ENCODE measurements at places on chromosomes 7 and 10. TPM values are rescaled to one million over a fixed set of nuclear protein-coding genes. Genes with fewer than 3 reads are reported as not detected.

The SPDYE8 gene
- total RNA-seq, result not detected

The CCDC146 gene
- 0.18 TPM for total RNA-seq

GRCh38 chr7:106075937-106076336 is 36.2 kb downstream of the SYPL1 start:
- H3K27ac ChIP-seq, result no peak overlapping the region
- H3K36me3 ChIP-seq, result no peaks in the 10 kb centered on the region
- DNase-seq, result no peak

- no peaks in the 10 kb centered on the region for H3K4me1 ChIP-seq
- no peak overlapping the region for H3K4me3 ChIP-seq
- DNase-seq, result no peak
- no peaks in the 10 kb centered on the region for H3K27me3 ChIP-seq
Observed at GRCh38 chr10:17179002-17179401, 22.5 kb downstream of the TRDMT1 start.

DNA sequence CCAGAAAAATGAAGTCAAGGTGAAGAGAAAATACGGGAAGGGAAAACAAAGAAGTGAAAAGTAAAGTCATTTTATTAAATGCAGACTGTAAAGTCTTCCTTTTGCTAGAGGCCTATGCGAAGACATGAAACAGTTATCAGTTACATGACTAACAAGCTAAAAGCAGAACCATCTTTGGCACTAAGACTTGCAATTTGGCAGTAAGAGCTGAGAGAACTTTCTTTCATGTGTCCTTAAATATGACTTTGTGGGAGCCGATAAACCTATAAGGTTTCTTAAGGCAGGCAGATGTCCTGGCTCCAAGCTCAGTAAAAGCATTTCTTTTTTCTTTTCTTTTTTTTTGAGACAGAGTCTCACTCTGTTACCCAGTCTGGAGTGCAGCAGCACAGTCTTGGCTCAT is 10.4 kb downstream of the ANLN start:
- no peak overlapping the region for H3K27ac ChIP-seq
- H3K27me3 ChIP-seq, result no peaks in the 10 kb centered on the region

- H3K27ac ChIP-seq, result no peak overlapping the region
- H3K27me3 ChIP-seq, result no peaks in the 10 kb centered on the region
- peaks cover 33% of the 10 kb centered on the region for H3K4me1 ChIP-seq
- H3K36me3 ChIP-seq, result no peaks in the 10 kb centered on the region
- H3K4me3 ChIP-seq, result peak overlapping the region; percentile 73
- no peak for DNase-seq
Observed at GRCh38 chr10:74824184-74824899, 2.1 kb upstream of the KAT6B start.

DNA sequence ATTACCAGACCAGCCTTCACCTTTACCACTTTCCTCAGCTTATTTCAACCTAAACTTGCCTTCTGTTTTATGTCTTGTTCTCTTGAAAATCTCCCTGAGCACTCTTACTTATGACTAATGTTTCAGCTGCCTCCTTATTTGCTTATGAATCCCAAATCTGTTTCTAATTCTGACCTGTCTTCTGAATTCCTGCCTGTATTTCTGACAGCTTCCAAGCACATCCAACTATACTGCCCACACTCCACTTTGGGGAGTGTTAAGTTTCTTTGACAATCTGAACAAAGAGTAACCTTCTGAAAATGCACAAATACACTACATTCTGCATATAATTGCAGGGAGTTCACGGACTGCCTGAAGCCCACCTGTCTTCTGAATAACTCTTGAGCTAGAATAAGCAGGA is 48.7 kb downstream of the ARMC3 start:
- H3K4me3 ChIP-seq, result no peak overlapping the region
- no peak overlapping the region for H3K27ac ChIP-seq
- H3K36me3 ChIP-seq, result no peaks in the 10 kb centered on the region

DNA sequence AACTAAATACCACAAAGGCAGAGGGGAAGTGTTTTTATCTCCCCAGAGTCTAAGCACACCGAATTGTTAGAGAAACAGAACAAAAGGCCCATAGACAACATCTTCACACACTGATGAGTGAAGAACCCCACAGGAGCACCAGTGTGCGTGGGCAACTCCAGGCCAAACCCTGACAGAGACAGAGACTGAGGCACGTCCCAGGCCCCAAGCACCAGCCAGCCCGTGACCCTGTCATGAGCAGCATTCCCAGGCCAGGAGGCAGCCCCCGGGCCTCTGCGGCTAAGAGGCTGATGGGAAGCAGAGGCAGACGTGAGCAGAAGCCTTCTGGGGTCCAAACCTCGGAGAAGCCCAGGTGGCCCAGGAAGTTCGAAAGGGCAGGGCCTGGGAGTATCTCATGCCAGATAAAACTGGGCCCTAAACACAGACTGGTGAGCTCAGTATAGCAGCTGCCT is 184.4 kb downstream of the TCERG1L start:
- H3K4me3 ChIP-seq, result no peak overlapping the region
- H3K4me1 ChIP-seq, result no peaks in the 10 kb centered on the region
- H3K36me3 ChIP-seq, result no peaks in the 10 kb centered on the region
- DNase-seq, result no peak

DNA sequence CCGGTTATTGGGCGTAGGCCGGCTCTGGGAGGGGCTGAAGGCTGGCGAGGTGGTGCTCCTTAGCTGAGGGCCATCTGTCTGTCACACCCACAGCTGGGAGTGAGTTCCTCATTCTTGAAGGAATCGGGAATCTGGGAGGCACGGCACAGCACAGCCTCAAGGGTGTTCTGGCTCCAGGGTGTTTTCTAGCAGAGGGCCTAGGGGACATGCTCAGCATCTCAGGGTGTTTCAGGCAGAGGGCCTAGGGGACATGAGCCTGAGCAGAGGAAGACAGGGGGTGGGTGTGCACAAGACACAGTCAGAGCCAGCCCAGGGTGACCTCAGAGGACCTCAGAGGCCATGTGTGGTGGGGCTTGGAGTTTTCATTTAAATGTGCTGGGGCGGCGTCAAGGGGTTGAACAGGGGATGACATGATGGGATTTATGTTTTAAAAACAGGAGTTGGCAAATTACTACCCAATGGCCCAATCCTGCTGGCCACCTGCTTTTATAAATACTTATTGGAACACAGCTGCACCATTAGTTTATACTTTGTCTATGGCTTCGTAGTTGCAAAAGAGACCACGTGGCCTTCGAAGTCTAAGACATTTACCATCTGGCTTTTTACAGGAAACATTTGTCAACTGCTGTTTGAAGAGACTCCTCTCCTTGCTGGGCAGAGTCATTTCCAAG is 121.6 kb downstream of the PRKAG2 start:
- no peak for DNase-seq
- no peak overlapping the region for H3K4me3 ChIP-seq
- H3K27me3 ChIP-seq, result peaks cover 29% of the 10 kb centered on the region
- H3K27ac ChIP-seq, result no peak overlapping the region

DNA sequence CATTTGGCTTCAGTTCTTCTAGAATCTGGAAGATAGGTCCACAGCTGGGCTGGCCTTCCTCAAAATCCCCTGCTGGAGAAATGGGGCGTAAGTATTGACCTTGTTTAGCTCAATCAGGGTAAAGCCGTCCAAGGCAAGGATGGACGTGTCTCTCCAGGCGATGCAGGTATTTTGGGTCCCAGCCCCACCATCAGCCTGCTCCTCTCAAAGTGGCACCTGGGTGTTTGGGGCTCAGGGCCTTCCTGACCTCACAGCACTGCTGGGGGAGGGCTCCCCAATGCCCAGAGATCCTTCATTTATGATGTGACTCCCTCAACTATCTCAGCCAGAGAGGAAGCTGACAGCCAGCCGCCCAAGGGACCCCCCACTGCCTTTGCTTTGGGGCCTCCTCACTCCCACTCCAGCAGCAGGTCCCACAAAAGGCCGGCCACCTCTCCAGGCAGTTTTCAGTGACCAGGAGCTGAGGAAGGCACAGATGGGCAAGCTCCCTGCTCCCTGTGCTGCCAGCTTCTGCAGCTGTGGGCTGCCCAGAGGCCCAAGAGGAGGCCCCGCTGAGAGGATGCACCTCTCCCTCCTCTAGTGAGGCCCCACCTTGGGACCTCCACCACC is 140.0 kb upstream of the TCERG1L start:
- H3K4me3 ChIP-seq, result no peak overlapping the region
- peaks cover 11% of the 10 kb centered on the region for H3K27me3 ChIP-seq
- H3K4me1 ChIP-seq, result peaks cover 10% of the 10 kb centered on the region
- DNase-seq, result no peak
- no peaks in the 10 kb centered on the region for H3K36me3 ChIP-seq

GRCh38 chr7:140688341-140688740 is 8.2 kb upstream of the NDUFB2 start:
- no peaks in the 10 kb centered on the region for H3K4me1 ChIP-seq
- DNase-seq, result no peak
- no peaks in the 10 kb centered on the region for H3K36me3 ChIP-seq
- H3K27me3 ChIP-seq, result no peaks in the 10 kb centered on the region
- no peak overlapping the region for H3K4me3 ChIP-seq
- H3K27ac ChIP-seq, result no peak overlapping the region
